ENCODE measurements at places on chromosomes 4 and X. TPM values are rescaled to one million over a fixed set of nuclear protein-coding genes. Genes with fewer than 3 reads are reported as not detected.

Gene UBA1
- 109 TPM for total RNA-seq

Gene ANK2
- total RNA-seq, result 0.25 TPM

Gene TSR2
- 33.5 TPM for total RNA-seq

Gene DMP1
- total RNA-seq, result not detected

GRCh38 chrX:95729401-95729800, 955.2 kb upstream of the DIAPH2 start:
- H3K36me3 ChIP-seq, result no peaks in the 10 kb centered on the region
- no peak overlapping the region for H3K4me3 ChIP-seq
- no peaks in the 10 kb centered on the region for H3K4me1 ChIP-seq
- H3K27me3 ChIP-seq, result no peaks in the 10 kb centered on the region

DNA sequence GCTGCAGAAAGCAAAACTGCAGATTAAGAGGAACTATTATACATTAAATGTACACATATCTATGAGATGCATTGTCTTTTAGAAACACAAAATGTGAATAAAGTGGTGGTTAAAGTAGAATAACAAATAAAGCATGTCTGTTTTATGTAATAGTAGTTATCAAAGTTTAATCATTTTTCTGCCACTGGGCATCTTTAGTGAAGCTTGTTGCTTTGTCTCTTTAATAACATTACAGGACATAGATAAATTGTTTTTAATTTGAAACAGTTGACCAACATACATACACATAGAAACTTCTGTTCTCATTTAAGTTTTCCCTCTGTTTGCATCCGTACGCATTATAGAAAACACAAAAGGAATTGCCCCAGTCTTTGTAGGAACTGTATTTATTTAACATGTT, 1700.0 kb upstream of the ADGRL3 start:
- H3K4me3 ChIP-seq, result no peak overlapping the region
- no peak for DNase-seq
- H3K36me3 ChIP-seq, result no peaks in the 10 kb centered on the region
- no peaks in the 10 kb centered on the region for H3K27me3 ChIP-seq

GRCh38 chr4:142516686-142517526, 329.2 kb downstream of the INPP4B start:
- H3K4me1 ChIP-seq, result peaks cover 4% of the 10 kb centered on the region
- H3K27ac ChIP-seq, result no peak overlapping the region
- no peaks in the 10 kb centered on the region for H3K36me3 ChIP-seq
- no peak for DNase-seq

DNA sequence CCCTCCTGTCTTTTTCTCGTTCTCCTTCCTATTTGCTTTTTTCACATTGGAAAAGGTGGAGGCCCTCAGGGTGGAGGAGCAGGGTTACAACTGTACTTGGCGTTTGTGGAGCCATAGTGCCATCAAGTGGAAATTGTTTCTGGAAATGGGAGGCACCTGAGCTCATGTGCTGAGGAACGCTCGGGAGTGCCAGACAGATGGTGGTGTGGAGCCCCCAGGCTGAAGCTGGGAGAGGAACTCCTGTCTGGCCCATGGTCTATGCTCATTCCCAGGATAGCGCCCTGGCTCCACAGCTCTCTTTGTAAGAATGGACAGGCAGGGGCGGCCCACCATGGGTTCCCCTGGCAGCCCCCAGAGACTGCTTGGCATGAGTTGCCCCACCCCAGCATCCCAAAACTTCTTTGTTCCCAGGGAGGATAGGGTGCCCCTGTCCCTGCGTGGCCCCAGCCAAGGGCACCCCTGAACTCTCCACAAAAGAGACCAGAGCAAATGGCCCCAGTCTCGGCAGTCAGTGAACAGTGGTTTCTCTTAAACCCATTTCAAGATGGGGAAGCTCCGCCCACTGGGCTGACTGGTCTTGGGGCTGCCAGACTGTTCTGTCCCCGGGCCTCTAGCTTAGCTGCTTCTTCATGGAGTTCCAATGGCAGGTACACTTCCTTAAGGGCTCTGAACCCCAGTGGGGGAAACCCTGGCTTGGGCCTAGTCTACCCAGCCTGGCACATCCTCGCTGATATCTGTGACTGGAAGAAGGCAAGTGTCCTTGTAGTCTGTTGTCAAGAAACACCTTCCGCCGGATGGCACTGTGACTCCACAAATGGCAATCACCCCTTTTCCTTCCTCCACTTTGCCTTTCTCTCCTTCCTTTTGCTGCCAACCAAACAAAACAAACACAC, 70.1 kb downstream of the NBDY start:
- peaks cover 45% of the 10 kb centered on the region for H3K4me1 ChIP-seq
- peak overlapping the region; percentile 97 for H3K27ac ChIP-seq
- no peak for DNase-seq
- H3K4me3 ChIP-seq, result no peak overlapping the region

DNA sequence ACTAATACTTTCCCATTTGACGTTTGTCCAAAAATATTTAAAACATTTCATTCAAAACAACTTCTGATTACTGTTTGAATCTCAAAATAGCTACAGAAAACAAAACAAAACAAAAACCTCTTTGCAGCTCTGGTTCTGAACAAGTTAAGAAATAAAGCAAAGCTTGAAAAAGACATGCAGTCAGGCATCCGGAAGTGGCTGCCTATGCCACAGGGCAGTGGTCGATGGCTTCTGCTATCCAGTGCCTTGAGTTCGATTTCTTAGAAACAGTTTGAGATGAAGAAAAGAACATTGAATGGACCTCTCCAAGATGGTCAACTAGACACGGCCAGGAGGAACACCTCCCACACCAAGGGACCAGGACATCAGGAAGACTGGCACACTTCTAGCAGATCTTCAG, 125.3 kb downstream of the SCFD2 start:
- no peaks in the 10 kb centered on the region for H3K27me3 ChIP-seq
- DNase-seq, result no peak
- H3K27ac ChIP-seq, result no peak overlapping the region
- H3K36me3 ChIP-seq, result no peaks in the 10 kb centered on the region
- no peak overlapping the region for H3K4me3 ChIP-seq

DNA sequence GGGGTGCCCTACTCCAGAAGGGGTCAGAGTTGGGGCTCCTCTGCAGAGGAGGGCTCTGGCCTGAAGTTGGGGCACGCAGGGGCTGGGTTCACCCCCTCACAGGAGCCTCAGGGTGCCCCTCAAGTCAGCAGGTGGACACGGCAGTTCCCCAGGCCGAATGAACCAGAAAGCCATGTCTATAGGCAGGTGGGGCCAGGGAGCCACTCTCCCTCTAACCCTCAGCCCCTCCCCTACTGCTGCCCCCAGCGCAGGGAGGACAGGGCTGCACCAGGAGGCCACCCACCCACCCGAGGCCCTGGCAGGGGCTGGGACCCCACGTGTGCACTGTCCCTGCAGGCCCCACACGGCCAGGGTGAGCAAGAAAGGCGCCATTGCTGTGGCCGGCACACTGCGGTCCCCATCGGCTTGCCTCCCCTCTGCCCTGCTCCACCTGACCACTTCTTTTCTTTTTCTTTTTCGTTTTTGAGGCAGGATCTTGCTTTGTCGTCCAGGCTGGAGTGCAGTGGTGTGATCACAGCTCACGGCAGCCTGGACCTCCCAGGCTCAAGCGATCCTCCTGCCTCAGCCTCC, 83.8 kb downstream of the FAM53A start:
- no peak overlapping the region for H3K4me3 ChIP-seq
- H3K27me3 ChIP-seq, result no peaks in the 10 kb centered on the region
- no peak for DNase-seq
- peaks cover 10% of the 10 kb centered on the region for H3K4me1 ChIP-seq
- peaks cover 3% of the 10 kb centered on the region for H3K36me3 ChIP-seq
- no peak overlapping the region for H3K27ac ChIP-seq
